ENCODE measurements at places on chromosomes 7 and 10. TPM values are rescaled to one million over a fixed set of nuclear protein-coding genes. Genes with fewer than 3 reads are reported as not detected.

Gene LIPN
- not detected for polyA plus RNA-seq

Gene MEOX2
- 0.60 TPM for polyA plus RNA-seq

Gene TFAM
- polyA plus RNA-seq, result 24.3 TPM

Gene RBP3
- not detected for polyA plus RNA-seq

Gene C7orf33
- not detected for polyA plus RNA-seq

Gene DCLRE1C
- 9.9 TPM for polyA plus RNA-seq
